Activated naive CD4-positive, alpha-beta T cell (primary cell): ENCODE measurements at places on chromosomes 1 and 21.

- no peak for DNase-seq
These were observed 53.0 kb downstream of the MAB21L3 start for GRCh38 chr1:116164150-116164549.

GRCh38 chr21:41008974-41009373 is 159.0 kb upstream of the BACE2 start:
- no peak for DNase-seq

GRCh38 chr1:29808141-29808995 is 572.0 kb downstream of the PTPRU start:
- no peak for DNase-seq

- no peak for DNase-seq
These were observed 194.6 kb downstream of the PATJ start for GRCh38 chr1:61936839-61937238.

- no peak for DNase-seq
These were observed 164.7 kb downstream of the RUNX1 start for GRCh38 chr21:34884346-34884929.

DNA sequence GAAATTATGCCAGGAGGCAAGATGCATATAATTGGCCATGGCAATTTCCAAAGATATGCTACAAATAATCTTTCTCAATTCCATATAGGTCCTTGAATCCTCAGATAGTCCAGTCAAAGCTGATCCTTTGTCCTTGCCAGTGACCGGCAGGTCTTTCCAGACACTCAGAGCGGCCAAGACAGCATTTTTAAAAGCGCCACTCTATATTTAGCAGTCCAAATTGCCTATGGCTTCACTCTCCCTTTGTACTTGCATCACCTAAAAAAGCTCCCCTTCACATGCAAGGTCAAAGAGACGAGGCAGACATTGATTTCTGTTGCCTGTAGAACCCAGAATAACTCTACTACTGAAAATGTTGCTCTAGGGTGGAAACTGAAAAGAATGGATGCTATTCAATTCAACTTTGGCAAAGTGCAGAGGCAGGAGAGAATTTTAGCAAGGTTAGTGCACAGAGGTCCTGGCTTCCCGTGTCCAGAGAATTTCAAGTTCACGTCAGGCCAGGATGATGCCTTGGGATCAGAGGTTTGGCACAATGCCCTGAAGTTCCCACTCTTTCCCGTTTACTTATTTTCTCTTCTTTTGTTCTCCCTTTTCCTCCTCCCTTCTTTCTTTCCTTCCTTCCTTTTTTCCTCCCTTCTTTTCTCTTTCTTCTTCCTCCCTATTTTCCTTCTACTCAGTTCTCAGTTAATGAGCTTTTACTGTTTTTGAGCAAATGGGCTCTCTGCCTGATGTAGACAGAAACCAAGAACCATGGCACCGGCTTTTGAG is 108.5 kb downstream of the KCNK1 start:
- no peak for DNase-seq

- no peak for DNase-seq
These were observed 298.3 kb downstream of the MATN1 start for GRCh38 chr1:30425046-30425445.
